ENCODE measurements at places on chromosomes 5 and 9.

- DNase-seq, result no peak
Measured at GRCh38 chr9:8757881-8758280, 958.3 kb upstream of the DMAC1 start.

GRCh38 chr5:24141046-24141445 is 503.7 kb downstream of the CDH10 start:
- peak; percentile 11 for DNase-seq

DNA sequence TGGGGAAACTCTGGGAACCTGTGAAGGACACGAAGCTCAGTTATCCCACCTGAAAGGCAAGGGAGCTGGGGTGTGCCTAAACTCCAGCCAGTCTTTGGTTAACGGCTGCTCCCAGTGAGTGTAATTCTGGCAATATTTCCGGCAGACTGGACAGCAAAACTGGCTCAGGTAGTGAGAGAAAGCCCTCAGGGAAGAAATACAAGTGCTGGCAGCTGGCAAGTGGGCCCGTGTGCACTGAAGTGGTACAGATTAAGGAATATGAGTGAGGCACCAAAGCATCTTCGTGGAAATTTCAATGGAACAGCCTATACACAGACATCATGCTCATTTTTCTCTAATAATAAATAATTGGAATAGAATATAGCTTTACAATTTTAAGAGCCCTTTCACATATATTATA is 56.2 kb downstream of the ABHD17B start:
- no peak for DNase-seq

- DNase-seq, result peak; percentile 59
Measured at GRCh38 chr5:68962757-68963484, 130.9 kb upstream of the SLC30A5 start.

- peak; percentile 85 for DNase-seq
Measured at GRCh38 chr9:131707733-131708157, 32.1 kb downstream of the RAPGEF1 start.

Measured in fibroblast of skin of right biceps (primary cell).